Airway epithelial cell (primary cell): ENCODE measurements at places on chromosomes 5 and 9. TPM values are rescaled to one million over a fixed set of nuclear protein-coding genes. Genes with fewer than 3 reads are reported as not detected.

The CD72 gene
- 0.56 TPM in 1 of 2 replicates, not detected in the other for total RNA-seq

The F2RL1 gene
- 23.4 and 33.0 TPM in 2 replicates for total RNA-seq

The SVEP1 gene
- 0.19 and 0.21 TPM in 2 replicates for total RNA-seq

The GZMA gene
- total RNA-seq, result not detected in 2 replicates

The NR6A1 gene
- 1.4 TPM in 2 replicates for total RNA-seq

The ADGRD2 gene
- total RNA-seq, result not detected in 2 replicates

The CCDC183 gene
- total RNA-seq, result 0.42 TPM in 1 of 2 replicates, not detected in the other

The HMCN2 gene
- 0.05 TPM in 1 of 2 replicates, not detected in the other for total RNA-seq

The SLC46A2 gene
- total RNA-seq, result not detected in 2 replicates

The BARHL1 gene
- total RNA-seq, result not detected in 2 replicates

The POLR3G gene
- 22.7 and 26.1 TPM in 2 replicates for total RNA-seq

The ABO gene
- 0.42 and 0.71 TPM in 2 replicates for total RNA-seq

The DMAC1 gene
- total RNA-seq, result 12.1 and 15.7 TPM in 2 replicates

The GPR21 gene
- 0.28 and 0.42 TPM in 2 replicates for total RNA-seq
